Memory B cell (primary cell): ENCODE measurements at places on chromosomes 1 and 21.
A peak's percentile ranks its signal among the peaks of the same experiment; 100 is the strongest.

GRCh38 chr1:234943836-234944402 lies 184.7 kb downstream of the TOMM20 start:
- DNase-seq = no peak

DNA sequence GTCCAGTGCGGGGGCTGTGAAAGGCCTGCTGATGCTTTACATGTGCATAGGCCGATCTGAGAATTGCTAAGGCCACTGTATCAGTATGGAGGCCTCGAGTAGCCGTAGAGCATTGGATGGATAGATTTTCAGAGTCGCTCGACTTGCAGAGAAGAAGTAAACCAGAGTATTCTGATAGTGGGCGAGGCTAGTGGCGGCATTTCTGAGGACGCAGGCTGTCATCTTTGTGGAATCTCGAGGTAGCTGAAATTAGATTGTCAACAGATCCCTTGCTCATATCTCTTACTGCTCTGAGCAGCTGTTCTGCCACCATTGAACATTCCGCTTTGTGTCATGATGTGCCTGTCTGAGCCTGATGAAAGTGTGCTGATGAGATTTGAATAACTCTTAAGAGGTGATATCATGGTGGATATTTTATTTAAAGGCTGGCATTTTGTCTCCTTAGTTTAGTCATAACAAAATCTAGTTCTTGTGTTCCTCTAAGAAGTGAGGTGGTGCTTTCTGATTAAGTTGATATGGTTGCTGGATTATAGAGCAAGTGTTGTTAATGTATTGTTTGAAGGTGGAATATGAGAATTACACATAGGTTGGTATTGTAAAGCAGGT lies 1.5 kb downstream of the KIF1B start:
- no peak for DNase-seq

DNA sequence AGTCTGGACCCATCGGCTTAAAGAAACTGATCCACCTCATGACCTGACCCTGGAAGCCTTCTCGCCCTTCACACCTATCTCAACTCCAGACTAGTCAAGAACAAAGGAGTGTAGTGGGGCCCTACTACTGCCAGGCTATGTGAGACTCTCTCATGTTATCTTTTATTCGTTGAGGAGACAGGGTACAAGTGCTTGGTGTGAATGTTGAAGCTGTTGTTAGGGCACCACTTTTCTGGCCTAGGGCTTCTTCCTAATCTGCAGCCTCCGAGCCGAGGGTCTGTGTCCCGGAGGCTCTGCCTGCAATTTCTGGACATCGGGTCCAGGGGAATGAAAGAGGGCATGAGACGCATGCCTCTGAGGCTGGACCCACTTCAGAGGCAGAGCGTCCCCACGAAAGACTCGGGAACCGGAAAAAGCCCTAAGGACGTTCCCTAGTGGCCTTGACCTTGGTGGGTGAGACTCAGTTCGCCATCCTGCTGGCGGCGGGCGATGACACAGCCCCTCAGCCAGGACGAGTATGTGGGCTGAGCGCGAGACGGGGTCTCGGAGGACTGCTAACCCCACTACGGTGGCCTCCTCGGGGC lies 671 bp downstream of the DNAJC11 start:
- peak; percentile 5 for DNase-seq

DNA sequence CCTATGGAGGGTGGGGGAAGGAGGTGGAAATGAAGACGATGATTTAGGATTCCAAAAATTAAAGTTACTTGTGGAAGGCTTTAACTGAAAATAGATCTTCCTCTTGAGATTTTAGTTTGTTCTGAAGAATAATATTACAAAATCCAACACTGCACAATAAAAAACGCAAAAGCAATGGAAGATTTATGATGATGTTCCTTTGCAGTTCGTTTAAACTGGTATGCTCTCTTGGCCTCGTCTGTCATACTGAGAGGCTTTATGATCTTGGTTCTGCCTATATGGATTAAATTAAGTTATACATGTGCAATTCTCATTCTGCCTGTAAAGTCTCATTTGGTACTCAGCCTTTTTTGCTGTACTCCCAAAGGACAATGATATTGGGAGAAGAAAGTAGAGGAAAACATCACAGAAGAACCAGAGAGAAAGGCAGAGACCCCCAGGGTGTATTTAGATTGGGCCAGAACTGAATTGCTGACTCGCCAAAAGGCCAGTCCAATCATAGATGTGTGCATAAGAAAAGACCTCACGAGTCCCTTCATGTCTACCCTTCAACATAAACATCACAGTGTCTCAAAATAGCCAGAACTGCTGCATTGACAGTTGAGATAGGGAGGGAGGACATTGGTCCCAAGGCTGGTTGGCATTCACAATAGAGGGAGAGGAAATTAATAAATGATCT lies 188.6 kb downstream of the GREM2 start:
- DNase-seq = no peak

- no peak for DNase-seq
Observed at GRCh38 chr1:231827337-231828105, 200.9 kb downstream of the DISC1 start.

- DNase-seq = no peak
Observed at GRCh38 chr1:157278383-157279137, 140.4 kb upstream of the ETV3 start.

GRCh38 chr1:94072840-94073522 lies 48.0 kb downstream of the ABCA4 start:
- no peak for DNase-seq

- peak; percentile 13 for DNase-seq
Observed at GRCh38 chr1:163174524-163175437, 27.9 kb downstream of the RGS5 start.

DNA sequence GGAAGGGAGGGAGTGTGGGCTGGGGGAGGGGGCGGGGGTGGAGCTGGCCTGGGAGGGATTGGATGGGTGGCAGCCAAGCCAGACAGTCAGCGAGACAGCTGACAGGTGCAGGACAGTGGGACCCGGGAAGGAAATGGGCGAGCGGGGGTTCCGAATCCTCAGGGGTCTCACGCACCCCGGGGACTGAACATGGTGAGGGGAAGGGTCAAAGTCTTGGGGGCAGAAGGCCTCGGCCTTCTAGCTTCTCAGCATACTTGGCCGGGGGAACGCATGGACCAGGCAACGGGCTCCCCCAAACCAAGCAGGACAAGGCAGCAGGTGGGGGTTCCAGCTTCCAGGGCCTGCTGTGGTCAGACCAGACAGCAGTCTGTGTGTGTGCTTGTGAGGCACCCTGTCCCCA lies 23.1 kb downstream of the CASZ1 start:
- DNase-seq = no peak

DNA sequence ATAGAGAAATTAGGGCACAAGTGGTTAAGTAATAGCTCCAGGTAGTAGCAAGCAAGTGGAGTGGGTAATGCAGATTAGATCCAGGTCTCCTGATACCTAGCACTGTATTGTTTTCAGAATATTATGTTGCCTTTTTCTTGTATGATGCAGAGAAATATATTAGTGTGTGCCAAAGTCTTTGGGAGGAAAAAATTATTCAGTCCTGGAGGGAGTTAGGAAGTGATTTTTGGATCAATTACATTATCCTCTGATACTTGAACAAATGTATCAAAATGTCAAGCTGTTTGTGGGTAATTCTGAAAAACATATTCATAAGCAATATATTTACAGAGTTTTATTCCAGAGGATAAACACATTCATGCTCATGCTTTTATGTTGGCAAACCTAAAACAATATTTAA lies 28.8 kb downstream of the TSEN15 start:
- DNase-seq = no peak

DNA sequence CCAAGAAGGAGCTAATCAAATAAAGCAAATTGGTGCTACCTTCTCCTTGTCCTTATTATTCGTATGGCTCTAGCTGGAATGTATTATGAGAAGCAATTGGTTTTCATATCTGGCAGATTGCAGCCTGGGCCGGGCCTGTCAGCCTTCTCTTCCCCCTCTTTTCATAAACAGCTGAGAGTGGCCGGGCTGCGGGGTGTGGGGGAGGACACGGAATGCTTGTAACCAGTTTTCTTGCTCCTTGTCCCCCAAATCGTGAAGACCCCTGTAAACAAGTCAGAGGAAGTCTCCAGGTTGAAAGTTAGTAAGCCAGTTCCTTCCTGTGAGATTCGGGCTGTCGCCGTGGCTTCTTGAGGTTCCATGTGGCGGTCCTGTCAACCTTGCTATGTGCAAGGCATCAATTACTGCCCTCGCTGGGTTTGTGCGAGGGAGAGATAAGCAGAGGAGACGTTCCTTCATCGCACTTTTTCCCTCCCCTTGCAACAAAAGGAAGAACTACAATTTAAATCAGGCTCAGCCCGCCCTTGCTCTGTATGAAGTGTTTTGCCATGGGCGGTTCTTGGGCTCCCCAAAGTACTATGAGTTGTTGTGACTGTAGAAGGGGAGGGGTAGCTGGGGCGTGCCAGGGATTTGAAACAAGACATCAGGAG lies 450.7 kb downstream of the CAMTA1 start:
- no peak for DNase-seq

- DNase-seq = no peak
Observed at GRCh38 chr1:222627232-222627631, 9.3 kb downstream of the MIA3 start.

DNA sequence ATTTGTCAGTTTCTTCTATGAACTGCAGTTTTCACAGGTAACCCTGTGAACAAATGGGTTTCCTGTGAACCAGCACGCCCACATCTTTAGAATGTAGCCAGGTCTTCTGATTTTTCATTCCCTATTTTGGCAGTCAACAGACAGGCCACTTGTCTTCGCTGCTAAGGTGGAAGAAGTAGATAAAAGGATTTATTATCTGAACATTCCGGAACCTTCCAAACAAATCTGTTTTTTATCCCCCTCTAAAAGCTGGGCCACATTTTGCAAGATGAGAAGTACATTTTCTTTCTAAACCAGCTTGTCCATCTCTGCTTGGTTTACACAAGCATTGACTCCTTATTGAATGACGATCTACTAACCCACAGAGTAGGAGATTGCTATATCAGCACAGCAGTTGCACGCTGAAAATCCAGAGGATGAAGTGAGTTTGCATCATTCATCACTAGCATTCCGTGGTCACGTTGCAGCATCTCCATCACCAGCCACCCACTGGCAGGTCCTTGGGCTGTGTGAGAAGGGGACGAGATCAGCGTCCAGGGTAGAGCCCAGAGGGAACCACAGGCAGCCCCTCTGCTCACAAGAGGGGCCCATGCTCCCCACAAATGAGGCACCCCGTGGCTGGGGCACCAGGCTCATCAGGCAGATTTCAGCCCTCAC lies 83.5 kb downstream of the TOMM20 start:
- no peak for DNase-seq
